Naive thymus-derived CD8-positive, alpha-beta T cell (primary cell): ENCODE measurements at places on chromosomes 16 and 17. TPM values are rescaled to one million over a fixed set of nuclear protein-coding genes. Genes with fewer than 3 reads are reported as not detected.

DNA sequence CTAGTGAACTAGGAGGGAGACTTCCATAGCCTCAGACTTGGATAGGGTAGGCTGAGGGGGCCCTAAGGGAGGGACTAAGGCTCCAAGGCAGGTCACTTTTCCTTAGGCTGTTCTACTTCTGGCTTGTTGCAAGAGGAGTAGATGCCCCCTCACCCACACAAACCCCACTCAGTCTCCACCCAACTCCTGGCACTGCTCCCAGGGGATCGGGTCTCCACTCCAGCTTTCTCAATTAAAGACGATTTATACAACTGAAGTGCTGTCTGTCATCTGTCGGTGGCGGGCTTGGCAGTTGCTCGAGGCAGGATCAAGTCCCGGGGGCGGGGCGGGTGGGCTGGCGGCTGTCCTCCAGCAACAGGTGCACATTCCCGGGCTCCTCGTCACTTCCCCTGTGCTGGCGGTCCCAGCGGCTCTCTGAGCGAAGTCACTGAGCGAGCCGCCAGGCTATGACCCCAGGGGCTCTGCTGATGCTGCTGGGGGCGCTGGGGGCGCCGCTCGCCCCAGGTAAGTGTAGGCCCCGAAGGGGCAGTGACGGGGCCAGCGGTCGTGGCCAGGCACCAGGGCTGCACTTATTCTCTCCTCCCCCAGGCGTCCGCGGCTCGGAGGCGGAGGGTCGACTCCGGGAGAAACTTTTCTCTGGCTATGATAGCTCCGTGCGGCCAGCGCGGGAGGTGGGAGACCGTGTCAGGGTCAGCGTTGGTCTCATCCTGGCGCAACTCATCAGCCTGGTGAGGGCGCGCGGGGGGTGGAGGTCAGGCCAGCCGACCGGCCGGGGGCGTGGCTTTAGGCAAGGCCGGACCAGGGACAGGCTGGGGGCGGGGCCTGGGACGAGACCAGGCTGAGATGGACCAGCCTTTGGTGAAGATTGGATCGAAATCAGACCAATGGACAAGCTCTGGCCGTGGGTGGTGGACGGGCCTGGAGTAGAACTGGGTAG, at the start of gene CHRNB1:
TSS of gene CHRNB1 (plus strand) at position 380 of the 937 bp plus-strand sequence. CDS start at position 447, 67 bp downstream.
- DNase-seq: no peak
- peaks cover 40% of the 10 kb centered on the region for H3K27me3 ChIP-seq
- peak within 1 kb of the TSS; percentile 77 for H3K27ac ChIP-seq
- peak within 1 kb of the TSS; percentile 85 for H3K4me3 ChIP-seq
- peaks cover 19% of the 10 kb centered on the region for H3K4me1 ChIP-seq
- H3K36me3 ChIP-seq: no peaks in the 10 kb centered on the region

Gene KRTAP4-3
- not detected for total RNA-seq

GRCh38 chr16:81181013-81181720, 57.3 kb upstream of the BCO1 start:
- DNase-seq: no peak
- no peaks in the 10 kb centered on the region for H3K27me3 ChIP-seq

Gene COA3
- 27.0 TPM for total RNA-seq

- no peaks in the 10 kb centered on the region for H3K4me1 ChIP-seq
- peaks cover 13% of the 10 kb centered on the region for H3K36me3 ChIP-seq
- no peak for DNase-seq
- H3K27ac ChIP-seq: no peak overlapping the region
- H3K4me3 ChIP-seq: no peak overlapping the region
- no peaks in the 10 kb centered on the region for H3K27me3 ChIP-seq
Observed at GRCh38 chr16:69064124-69064763, 41.2 kb upstream of the HAS3 start.

DNA sequence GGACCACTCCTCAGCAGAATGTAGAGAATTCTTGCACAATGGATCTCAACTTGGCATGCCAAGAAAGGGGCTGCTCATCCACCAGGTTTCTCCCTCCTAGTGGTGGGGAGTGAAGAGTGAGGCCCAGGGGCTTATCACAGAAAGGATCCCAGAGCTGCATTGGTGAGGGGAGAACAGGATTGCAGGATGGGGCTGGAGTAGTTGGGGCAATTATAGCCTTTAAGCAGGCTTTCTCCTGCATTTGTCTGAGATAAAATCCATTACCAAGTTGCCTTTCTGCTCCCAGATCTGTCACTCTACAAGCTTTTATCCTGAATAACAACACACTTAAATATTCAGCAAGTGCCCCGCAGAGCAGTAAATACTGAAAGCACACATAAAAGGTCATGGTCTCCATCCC, 130.8 kb upstream of the CES5A start:
- peaks cover 14% of the 10 kb centered on the region for H3K27me3 ChIP-seq
- no peak overlapping the region for H3K4me3 ChIP-seq
- H3K27ac ChIP-seq: no peak overlapping the region
- no peaks in the 10 kb centered on the region for H3K36me3 ChIP-seq

- peaks cover 95% of the 10 kb centered on the region for H3K4me1 ChIP-seq
- peak overlapping the region; percentile 98 for H3K27ac ChIP-seq
- no peaks in the 10 kb centered on the region for H3K27me3 ChIP-seq
- no peak for DNase-seq
- no peak overlapping the region for H3K4me3 ChIP-seq
Observed at GRCh38 chr16:56983211-56983751, 6.1 kb upstream of the NLRC5 start.

DNA sequence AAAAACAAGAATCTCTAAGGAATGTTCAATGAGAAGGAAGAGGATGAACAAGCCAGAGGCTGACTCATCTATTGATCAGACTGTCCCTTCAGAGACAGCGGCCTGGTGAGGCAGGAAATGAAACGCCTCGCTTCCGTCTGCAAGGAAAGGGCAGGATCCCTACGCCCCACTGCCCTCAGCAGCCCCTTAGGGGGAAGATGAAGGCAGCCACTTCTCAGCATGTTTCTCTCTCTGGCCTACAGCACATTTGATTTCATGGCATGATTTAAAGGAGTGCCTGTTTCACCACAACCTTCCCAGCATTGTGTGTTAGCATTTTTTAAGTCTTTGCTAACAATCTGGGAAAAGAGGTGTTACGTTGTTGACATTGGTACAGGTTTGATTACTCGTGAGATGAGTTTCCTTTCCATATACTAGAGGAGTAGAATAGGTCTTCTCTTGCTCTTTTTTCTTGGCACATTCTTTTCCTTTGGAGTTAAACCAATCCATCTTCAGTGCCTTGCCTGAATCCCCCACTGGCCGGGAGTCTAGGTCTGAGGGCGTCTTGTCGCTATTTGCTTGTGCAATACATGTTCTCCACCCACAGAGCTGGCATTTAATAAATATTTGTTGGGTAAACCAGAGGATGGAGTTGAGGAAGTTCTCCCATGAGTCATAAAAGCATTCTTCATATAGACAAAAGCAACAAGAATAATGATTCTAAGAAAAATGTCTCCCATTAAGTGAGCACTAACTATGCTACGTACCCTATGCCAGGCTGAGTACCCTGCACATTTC, 47.4 kb downstream of the RBFOX3 start:
- H3K4me3 ChIP-seq: no peak overlapping the region
- DNase-seq: no peak
- no peak overlapping the region for H3K27ac ChIP-seq
- H3K4me1 ChIP-seq: no peaks in the 10 kb centered on the region
- no peaks in the 10 kb centered on the region for H3K36me3 ChIP-seq
